ENCODE measurements at places on chromosomes 2 and 18.
A peak's percentile ranks its signal among the peaks of the same experiment; 100 is the strongest.

DNA sequence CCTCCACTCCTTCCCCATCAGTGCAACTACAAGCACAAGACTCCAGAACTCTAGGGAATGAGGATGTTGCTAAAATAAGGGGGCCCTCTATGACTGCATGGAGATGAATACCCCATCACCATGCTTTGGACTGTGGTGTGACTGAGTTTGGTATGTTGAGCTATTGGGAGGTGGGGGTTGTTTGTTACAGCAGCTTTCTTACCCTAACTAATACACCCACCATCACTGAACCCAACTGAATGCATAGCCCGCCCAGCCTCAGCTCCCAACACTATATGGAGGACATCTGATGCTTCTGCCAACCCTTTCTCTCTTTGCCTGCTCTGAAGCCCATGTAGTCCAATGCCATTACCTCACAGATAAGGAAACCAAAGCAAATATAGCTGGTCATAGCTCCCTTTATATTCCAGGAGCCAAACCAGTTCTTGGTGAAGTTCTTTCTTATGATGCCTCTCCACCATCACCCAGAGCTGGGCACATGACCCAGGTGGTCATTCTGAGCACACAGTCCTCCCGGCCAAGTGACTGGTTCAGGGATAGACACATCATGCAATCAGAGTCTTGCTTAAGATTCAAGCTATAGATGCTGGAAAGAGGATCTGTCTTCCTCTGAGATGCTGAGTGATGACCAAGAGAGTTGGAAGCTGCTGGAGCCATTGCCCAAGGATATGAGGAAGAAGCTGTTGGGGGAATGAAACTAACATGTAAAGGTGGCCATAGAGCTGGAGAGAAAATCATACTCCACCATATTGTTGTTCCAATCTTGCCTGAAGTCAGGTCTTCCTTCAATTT is 155.6 kb upstream of the HAAO start:
- no peak for DNase-seq

- DNase-seq, result no peak
Measured at GRCh38 chr2:103396152-103396551, 634.3 kb downstream of the TMEM182 start.

DNA sequence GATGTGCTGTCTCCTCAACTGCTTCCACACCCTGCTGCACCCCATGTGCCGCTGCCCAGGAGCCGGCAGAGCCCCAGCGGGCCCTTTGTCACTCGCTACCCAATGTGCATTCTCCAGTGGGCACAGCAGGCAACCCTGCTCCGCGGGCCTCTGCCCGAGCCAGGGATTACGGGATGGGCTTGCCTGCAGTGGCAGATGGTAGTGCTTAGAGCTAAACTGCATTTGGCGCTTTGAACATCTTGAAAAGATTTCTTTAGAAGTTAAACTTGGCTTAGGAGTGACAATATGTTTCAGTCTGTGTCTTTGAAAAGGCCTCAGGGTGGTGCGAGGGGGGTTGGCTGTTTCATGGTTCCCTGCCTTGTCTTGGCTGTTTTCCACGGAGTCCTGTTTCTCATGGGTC is 84.0 kb upstream of the BOD1L2 start:
- no peak for DNase-seq

GRCh38 chr2:39549718-39550464 is 112.8 kb upstream of the MAP4K3 start:
- DNase-seq, result no peak

DNA sequence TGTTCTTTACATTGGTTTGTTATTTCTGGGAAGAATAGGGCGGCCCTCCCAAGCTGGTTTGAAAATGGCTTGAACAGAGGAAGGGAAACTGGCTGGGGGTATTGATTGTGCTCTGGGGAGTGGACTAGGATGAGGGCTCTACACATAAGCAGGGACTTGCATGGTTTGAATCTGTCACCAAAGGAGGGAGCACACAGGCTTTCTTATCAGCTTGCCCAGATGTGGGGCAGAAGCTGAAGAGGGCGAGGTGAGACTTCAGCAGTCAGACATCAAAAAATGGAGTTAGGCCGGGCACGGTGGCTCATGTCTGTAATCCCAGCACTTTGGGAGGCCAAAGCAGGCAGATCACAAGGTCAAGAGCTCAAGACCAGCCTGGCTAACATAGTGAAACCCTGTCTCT is 7.2 kb upstream of the RAB12 start:
- no peak for DNase-seq

GRCh38 chr2:208253600-208254117 is 1.2 kb downstream of the IDH1 start:
- no peak for DNase-seq

GRCh38 chr2:40033781-40034180 is 254.7 kb upstream of the THUMPD2 start:
- no peak for DNase-seq

DNA sequence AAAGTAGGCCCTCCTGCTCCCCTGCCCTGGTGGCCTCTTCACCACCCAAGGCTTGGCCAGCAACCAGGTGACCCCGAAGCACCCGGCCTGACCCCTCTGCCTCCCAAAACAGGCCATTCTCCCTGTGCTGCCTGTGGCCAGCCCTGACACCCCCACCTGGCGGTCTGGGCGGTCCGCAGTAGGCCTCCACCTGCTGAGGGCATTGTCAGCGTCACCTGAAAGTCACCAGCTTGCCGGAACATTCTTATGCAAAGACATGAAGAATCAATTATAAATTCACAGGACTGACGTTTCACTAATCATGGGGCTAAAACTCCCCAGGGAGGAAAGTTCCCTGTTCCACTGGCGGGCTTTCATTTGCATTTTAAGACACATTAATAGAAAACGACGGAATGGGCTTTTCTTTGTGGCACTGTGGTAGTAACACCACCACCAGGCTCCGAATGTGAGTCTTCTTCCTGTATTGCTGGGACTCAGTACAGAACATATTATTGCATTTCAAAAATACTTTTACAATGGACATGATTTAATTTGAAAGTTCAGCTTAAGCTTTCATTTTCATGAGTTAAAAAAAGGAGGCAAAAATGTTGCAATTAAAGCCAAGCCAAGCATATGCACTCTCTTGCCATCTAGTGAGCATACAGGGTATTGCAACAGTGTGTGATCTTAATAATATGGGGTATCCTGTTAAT is 57.4 kb downstream of the ADI1 start:
- DNase-seq, result peak; percentile 49

DNA sequence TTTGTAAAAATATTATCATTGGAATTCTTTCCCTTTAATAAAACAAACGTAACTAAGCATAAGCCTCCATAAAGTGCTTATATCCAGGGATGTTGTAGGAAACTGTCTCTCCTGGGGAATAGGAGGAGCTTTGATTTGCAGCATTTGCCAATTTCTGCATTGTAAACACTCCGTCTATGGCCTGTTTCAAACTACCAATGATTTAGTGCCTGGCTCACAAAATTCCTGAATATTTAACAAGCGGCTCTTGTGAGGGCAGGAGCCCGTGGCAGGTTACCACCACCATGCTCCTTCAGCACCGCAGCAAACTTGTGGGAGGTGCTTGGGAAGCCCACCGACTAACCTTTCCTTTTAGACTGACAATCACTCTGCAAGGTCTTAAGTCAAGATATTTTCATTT is 520.3 kb downstream of the SOX11 start:
- no peak for DNase-seq

- no peak for DNase-seq
Measured at GRCh38 chr2:212028798-212029394, 509.7 kb downstream of the ERBB4 start.

DNA sequence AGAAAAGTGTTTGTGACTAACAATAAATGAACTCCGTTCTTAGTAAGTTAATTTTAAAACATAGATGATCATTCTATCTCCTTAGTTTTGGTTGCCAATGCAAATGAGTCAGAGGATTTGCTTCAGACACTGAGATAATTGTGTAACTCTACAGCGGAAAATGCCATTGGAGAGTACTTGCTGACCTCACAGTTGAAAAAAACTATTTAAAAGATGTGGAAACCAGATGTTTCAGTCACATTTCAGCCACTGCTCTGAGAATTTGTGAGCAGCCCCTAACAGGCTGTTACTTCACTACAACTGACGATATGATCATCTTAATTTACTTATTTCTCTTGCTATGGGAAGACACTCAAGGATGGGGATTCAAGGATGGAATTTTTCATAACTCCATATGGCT is at the start of gene TNFAIP6:
TNFAIP6 (plus strand) TSS at position 234 of the 400 bp plus-strand sequence; CDS start at position 309, 75 bp downstream.
- DNase-seq, result no peak

DNA sequence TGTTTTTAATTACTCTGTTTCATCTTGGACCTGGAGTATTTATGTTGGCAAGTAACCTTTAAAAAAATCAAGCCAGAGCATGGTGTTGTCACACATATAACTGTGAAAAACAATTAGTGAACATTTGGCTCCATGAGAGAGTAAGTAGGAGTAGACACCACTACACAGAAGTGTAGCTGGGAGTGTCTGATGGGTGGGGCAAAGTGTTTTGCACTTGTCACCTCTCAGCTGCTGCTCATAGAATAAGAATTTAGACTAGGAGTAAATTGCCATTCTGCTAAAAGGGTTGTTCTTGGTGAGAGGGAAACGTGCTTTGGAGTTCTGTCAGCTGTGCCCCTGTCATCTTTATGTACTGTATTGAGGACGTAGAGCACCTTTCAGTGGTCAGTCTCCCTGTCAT is 114.5 kb downstream of the TTC27 start:
- DNase-seq, result no peak

DNA sequence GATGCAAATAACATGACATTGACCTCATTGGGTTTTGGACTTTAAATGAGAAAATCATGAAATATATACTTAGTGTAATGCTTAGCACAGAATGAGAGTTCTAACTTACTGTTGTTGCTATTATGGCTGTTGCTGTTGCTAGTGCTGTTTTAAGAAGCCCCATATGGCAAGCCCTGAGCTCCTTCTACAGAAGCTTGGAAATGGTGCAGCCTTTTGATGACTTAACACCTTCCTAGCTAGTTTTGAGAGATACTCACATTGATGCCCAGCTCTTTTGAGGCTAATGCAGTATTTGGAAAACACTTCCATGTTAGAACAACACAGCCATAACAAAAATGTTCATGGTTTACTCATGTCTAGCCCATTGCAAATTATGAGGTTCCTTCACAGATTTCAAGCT is 30.9 kb downstream of the OSR1 start:
- no peak for DNase-seq

DNA sequence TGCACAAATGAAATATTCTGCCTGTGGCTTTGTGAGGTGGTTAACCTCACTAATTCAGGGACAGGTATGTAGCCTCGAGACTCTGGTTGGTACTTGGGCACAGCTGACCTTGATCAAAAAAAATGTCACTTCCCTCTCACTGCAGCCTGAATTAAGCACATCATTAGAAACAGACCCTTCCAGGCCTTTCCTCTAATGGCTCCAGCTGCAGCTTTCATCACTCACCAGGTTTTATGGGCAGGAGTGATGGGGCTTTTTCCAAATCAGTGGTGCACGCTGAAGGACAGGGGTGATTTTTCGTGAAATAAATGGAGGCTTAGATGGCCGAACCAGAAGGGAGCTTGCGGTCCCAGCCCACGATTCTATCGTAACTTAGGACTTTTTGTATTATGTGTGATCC is 213.0 kb upstream of the RAB12 start:
- no peak for DNase-seq
